ENCODE measurements at places on chromosomes 12 and 14.

- DNase-seq, result no peak
These were observed 293.3 kb downstream of the PPFIA2 start for GRCh38 chr12:81465876-81466275.

DNA sequence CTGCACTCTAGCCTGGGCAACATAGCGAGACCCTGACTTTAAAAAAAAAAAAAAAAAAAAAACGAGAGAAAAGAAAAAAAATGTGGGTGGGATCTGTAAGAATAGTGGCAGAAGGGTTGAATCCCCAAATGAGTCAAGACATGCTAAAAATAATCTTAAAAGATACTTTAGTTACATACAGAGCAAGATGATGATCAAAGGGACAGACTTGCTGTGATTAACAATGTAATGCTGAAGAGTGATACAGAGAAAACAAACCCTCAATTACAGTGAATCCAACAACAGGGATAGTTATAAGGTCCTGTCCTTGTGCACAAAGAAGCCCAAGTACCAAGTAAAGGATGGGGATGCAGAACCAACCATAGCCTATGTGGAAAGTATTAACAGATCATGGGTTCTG, 80.3 kb downstream of the DCAF5 start:
- no peak for DNase-seq

GRCh38 chr12:41228066-41228820, 40.1 kb downstream of the PDZRN4 start:
- DNase-seq, result no peak

DNA sequence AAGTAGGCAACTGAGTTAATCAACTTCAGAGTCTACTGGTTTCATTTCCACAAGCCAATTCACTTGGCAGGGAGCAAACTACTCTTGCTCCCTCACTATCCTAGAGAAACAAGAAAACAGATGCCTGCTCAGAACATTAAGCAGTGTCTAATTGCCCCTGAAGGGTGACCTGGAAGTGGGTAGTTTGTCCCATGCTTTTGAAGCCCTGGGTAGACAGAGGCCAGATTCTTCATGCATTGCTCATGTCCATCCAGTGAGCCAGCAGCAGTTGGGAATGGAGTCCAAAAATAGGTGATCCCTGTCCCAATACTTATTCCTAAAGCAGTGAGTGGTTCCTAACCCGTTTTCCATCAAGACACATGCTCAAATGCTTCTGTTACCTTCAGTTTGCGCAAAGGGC, 48.8 kb downstream of the BICDL1 start:
- no peak for DNase-seq

- no peak for DNase-seq
These were observed 426.4 kb downstream of the TMEM121 start for GRCh38 chr14:105952826-105953225.

DNA sequence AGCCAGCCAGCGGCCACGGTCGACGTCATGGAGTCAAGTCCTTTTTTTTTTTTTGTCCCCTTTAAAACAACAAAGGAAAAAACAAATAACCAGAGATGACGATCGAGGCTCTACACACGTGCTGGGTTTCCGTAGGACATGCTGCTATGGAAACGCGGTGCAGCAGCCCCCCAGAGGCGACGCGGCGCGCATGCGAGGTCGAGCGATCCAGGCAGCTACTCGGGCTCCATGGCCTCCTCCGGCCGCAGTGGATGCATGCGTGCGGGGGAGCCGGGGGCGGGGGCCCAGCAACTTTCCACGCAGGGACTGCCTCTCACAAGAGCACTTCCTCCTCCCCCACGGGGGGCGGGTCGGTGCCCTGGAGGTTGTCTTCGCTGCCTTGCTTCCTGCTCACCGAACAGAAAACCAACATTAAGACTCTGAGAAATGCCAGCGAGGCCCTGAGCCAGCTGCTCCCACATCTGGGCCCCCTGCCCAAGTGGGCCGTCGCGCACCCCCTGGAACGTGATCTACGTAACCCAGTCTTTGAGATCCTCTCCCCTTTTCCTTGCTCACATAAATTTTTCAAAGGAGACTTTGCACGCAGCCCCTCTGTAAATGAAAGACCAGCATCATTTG, 30.7 kb downstream of the P2RX4 start:
- peak; percentile 91 for DNase-seq

GRCh38 chr12:113929312-113929989, 36.7 kb downstream of the RBM19 start:
- no peak for DNase-seq

GRCh38 chr12:26566675-26567074, 266.3 kb downstream of the ITPR2 start:
- DNase-seq, result no peak
